ENCODE measurements at places on chromosomes 3 and 15. TPM values are rescaled to one million over a fixed set of nuclear protein-coding genes. Genes with fewer than 3 reads are reported as not detected.

- no peak for DNase-seq
Observed at GRCh38 chr3:192514754-192515663, 212.3 kb downstream of the FGF12 start.

DNA sequence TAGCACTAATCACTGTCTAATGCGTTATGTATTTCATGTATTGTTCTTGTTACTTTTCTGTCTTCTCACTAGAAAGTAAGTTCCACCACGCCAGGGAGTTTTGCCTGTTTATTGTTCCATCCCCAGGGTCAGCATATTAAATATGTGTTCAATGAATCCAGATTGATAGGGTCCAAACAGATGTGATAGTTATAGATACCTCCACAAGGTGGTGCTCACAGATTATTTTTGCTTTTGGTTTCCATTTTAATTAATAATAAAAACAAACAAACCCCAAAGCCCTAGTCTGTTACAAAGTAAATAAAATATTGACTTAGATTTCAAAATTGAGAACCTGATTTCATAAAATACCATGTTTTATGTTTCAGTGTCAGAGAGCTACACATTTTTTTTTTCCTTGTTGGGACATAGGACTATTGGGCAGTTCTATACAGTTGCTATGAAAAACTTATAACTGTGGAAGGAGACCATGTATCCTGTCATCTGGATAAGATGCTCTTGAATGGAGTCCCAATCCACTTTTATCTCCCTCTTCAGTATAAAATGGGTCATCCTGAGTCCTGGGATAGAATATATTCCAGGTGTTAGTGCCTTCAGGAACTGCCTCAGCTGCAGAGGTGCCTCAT lies 12.4 kb downstream of the OTOL1 start:
- no peak for DNase-seq

- DNase-seq, result no peak
Observed at GRCh38 chr3:132543011-132543739, 53.9 kb upstream of the ACKR4 start.

DNA sequence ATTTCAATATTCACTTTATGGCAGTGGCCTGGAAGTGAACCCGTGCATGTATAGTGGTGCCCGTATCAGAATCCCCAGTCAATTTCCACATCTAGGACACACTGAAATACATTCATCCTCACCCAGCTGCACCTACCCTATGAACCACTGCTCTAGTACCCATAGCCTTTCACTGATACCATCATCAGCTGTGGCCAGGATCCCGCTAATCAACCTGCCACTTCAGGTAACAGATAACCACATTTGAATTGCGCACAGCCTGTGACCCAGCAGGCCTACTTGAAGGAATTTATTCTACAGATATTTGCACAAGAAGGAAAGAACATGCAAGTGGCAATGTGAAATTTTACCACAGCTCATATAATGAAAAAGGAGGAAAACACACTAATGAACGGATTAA lies 161.0 kb upstream of the CCDC54 start:
- no peak for DNase-seq

The TJP1 gene
- polyA plus RNA-seq, result 178 TPM

GRCh38 chr3:130990282-130990681 lies 36.3 kb downstream of the ASTE1 start:
- no peak for DNase-seq

DNA sequence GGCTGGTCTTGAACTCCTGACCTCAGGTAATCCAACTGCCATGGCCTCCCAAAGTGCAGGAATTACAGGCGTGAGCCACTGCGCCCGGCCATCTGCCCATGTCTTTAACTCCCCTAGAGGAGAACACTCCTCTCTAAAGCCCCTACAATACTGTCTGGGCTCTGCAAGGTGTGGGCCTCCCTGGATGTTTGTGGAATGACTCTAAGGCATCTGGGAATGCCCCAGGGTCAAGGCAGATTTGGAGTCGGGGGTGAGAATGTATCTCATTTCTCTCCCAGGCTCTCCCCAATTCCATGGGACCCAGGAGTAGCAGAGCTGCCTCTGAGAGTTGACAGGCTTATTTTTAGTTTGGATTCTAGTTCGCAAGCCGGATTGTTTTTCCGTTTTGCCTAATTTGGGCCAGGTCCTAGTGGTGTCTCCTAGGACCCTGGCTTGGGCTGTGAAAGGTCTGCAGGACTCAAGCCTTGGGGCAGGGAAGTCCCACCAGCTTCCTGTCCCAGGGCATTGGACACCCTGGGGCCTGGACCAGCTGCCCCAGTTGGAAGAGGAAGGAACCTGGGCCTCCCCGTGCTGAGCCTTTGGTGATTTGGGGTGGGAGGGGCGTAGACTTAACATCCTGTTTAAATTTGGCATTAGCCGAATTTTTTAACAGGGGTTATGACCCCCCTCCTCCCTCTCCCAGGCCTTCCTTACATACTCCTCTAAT lies 53.5 kb downstream of the MAGEF1 start:
- no peak for DNase-seq

GRCh38 chr15:88651971-88652370 lies 13.2 kb downstream of the ISG20 start:
- DNase-seq, result no peak

DNA sequence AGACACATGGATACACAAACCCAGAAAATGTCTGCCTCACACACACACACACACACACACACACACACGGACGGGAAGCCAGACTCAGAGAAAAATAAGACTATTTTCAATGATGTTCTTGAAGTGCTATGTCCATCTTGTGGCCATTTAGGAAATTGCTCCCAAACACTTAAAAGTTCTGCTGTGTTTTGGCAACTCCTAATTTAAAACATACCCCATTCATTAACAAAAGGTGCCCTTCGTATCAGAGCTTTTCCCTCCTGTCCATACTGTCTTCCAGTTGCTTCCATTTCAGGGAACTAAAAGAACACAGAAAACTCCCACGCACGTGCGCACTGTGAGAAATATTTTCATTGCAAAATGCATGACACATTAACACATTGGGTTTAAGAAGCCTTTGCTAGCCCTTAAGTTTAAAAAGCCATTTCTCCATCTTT lies 44.6 kb downstream of the SLC12A1 start:
- DNase-seq, result peak; percentile 53

DNA sequence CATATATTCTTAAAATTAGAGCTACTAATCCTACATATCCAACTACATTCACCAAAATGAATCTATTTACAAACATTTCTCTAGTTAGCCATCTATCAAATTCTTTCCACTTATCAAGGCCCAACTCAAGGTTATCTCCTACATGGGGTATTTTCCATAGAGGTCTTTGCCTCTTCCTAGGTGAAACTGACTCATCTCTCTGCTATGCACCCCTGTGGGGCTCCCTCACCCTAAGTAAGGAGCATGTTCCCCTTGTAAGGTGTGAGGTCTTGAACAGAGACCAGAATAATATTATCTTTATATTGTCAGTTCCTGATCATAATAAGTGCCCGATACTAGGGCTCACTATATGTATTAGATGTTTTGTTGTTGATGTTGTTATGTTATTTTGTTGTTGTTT lies 74.6 kb upstream of the TSC22D2 start:
- no peak for DNase-seq

DNA sequence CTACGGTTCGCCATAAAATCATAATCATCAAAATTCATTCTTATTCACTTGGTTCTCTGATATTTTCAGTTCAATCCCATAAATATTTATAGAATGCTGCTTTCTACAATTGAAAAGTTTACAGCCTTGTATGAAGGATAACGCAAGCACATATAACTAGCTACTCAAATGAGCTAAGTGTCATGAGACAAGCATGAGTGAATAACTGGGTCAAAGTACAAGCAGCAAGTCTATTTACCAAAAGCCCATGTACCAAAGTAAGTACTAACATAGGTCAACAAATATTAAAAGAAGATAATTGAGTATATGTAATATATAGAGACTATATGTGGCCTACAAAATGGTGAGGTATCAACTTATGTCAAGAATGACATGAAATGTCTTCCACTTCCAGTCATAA lies 596.6 kb downstream of the GBE1 start:
- no peak for DNase-seq

The PLA2G4E gene
- polyA plus RNA-seq, result not detected

DNA sequence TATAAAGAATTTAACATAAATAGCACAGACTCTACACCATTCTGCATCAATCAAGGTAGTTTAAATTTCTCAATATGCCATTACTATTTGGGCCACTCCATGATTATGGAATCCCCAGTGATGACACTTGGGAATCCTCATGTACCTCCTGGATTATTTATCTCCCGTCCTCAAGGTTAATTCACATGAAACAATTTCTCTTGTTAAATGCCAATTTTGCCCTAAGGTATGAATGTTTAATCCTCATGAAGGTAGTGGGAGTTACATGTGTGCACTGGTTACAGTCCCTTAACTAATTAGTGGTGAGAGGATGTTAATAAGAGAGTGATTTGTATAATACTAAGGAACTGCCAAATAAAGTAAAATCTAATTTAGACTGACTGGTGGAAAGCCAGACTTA lies 372.3 kb upstream of the MDFIC2 start:
- no peak for DNase-seq

The ROPN1 gene
- 0.11 TPM for polyA plus RNA-seq

GRCh38 chr15:78992416-78993256 lies 47.8 kb upstream of the CTSH start:
- DNase-seq, result no peak

DNA sequence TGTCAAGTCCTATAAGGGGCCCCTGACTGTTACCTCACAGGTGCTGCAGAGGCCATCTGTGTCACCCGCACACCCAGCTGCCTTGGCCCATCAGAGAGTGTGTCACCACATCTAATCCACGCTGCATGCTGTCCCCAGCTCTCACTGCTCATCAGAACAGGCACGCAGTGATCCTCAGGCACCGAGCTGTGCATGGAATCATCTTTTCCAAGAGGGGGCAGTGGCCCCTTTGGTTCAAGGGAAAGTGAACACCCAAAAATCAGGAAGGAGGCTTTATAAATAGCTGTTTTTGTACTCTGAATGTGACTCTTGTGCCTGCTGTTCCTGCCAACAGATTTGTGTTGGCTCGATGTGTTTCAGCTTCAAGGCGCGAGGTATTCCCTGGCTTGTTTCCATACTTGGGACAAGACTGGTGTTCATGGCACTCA lies 110.3 kb upstream of the ETV5 start:
- no peak for DNase-seq

The CHRM5 gene
- 0.14 TPM for polyA plus RNA-seq

GRCh38 chr15:29268706-29269484 lies 727 bp downstream of the NSMCE3 start:
- no peak for DNase-seq

DNA sequence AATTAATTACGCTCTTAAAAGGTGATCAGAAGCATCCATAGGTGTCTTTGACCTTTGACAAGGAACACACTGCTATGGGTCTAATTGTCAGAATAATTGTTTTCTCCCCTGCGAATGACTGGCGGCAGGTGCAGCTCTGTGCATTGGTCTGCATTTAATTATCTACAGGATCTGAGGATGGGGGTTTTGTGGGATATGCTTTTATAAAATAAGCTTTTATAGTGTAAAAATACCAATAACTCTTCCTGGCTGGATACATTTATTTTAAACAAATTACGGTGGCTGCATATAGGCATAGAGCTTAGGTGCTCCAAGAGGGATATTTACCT lies 201.6 kb upstream of the RGMA start:
- DNase-seq, result no peak

DNA sequence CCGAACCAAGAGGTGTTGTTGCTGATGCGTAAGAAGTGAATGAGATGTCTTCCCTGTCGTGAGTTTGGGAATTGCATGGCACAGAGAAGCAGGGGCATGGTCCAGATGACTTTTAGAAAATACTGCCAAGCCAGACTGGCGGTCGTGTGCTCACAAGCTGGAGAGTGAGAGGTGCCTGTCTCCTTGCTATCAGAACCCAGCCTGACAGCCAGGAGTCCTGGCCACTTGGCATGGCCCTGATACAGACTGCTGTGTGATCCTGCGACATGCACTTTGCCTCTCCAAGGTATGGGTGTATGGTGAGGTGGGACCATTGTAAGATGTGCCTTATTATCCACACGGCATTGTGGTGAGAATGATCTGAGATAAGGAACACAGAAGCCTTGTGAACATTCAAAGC lies 93.0 kb downstream of the SMAD3 start:
- DNase-seq, result no peak

DNA sequence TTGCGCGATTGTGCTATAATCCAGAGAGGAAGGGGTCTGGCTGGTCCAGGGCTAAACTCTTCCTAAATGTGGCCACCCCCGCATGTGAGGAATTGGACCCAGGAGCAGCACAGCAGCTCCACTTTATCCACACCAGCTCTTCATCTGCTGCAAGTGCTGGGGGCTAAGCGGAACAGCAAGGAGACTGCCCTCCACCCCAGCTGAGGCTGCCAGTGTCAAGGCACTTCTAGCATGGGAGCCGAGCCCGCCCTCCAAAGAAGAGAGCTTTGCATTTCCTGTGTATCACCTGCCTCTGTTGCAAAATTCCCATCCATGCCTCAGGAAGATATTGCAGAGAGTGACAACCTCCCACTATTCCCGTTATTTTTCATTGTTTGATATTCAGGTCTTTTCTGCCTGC lies 333.6 kb downstream of the ARRDC4 start:
- no peak for DNase-seq

The VEPH1 gene
- polyA plus RNA-seq, result 61.3 TPM

GRCh38 chr15:65054333-65055200 lies 9.4 kb downstream of the SLC51B start:
- DNase-seq, result no peak

The TMCO5A gene
- not detected for polyA plus RNA-seq

GRCh38 chr3:123584988-123585937 lies at the start of gene HACD2:
Gene HACD2 (minus strand): TSS chr3:123585053. CDS start chr3:123585027, 26 bp downstream.
- DNase-seq, result peak; percentile 95

The TBL1XR1 gene
- polyA plus RNA-seq, result 151 TPM

The ISLR gene
- 515 TPM for polyA plus RNA-seq

- DNase-seq, result peak; percentile 56
Observed at GRCh38 chr15:75043509-75044257, 20.3 kb downstream of the PPCDC start.

- DNase-seq, result no peak
Observed at GRCh38 chr3:72976281-72976741, 20.3 kb upstream of the PPP4R2 start.

DNA sequence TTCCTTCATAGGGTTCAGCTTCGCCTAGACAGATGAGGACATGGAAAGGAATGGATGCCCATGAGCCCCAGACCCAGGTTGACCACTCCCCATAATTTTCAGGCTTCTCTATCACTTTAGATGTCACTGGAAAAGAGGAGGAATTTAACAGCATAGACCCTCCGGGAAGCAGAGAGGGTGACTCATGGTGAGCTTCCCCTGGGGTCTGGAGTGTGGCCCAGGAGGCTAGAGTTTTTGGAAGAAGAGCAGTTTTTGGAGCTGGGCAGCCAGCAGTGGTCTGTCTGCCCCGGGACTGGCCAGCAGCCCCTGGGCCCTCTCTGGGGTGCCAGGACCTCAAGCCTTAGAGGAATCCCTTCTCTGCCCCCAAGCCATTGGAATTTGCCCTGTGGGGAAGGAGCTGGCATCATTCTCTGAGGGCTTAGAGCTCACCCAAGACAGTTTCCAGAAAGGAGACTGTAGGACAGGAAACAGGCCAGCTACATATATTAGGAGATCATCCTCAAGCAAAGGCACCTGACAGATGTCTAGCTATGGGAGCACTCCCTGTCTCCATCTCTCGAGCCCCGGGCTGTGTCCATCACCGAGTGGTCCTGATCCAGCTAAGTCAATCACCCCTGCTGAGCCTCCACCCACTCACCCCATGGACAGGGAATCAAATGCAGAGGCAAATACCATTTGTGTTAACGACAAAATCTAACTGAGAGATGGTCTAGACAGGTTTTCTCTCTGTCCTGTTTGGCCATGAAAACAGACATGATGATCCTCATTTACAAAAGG lies 67.3 kb downstream of the MEGF11 start:
- DNase-seq, result no peak

The ACTRT3 gene
- 5.3 TPM for polyA plus RNA-seq

The FAH gene
- 32.2 TPM for polyA plus RNA-seq

- DNase-seq, result no peak
Observed at GRCh38 chr3:56547486-56547885, 9.5 kb upstream of the CCDC66 start.
